ENCODE measurements at places on chromosomes 13 and 19. TPM values are rescaled to one million over a fixed set of nuclear protein-coding genes. Genes with fewer than 3 reads are reported as not detected.

The HCN2 gene
- polyA plus RNA-seq, result 0.09 TPM

The OPA3 gene
- polyA plus RNA-seq, result 7.7 TPM

GRCh38 chr19:4678881-4679790 is 9.0 kb upstream of the MYDGF start:
- no peak for DNase-seq

The CFAP97D2 gene
- not detected for polyA plus RNA-seq

DNA sequence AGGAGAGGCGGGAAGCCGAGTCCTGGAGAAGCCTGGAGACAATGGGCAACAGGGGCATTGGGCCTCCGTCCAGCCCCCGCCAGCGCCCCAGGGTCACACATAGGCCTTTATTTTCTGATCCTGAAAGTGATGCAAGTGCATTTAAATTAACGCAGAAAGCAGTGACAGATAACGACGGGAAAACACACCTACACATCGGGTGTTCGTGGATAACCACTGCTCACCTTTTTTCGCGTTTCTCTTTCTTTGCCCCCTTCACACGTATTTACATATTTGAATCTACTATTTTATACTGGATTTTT is 30.4 kb upstream of the GRTP1 start:
- no peak for DNase-seq

The FREM2 gene
- polyA plus RNA-seq, result not detected

DNA sequence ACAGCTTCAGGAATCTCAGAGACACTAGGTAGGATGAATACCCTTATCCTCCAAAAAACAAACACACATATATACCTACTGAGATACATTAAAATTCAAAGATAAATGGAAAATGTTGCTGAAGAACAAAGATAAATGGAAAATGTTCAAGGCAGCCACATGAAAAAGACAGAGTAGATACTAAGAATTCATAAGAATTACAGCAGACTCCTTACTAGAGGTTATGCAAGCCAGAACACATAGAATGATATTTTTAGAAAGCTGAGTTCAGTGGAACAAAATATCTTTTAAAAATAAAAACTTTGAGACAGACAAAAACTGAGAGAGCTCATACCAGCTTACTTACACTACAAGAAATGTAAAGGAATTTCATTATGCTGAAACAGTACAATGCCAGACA is 35.6 kb downstream of the UCHL3 start:
- no peak for DNase-seq

Measured in spleen (tissue), 13 donors.